ENCODE measurements at places on chromosomes 16 and 17.

DNA sequence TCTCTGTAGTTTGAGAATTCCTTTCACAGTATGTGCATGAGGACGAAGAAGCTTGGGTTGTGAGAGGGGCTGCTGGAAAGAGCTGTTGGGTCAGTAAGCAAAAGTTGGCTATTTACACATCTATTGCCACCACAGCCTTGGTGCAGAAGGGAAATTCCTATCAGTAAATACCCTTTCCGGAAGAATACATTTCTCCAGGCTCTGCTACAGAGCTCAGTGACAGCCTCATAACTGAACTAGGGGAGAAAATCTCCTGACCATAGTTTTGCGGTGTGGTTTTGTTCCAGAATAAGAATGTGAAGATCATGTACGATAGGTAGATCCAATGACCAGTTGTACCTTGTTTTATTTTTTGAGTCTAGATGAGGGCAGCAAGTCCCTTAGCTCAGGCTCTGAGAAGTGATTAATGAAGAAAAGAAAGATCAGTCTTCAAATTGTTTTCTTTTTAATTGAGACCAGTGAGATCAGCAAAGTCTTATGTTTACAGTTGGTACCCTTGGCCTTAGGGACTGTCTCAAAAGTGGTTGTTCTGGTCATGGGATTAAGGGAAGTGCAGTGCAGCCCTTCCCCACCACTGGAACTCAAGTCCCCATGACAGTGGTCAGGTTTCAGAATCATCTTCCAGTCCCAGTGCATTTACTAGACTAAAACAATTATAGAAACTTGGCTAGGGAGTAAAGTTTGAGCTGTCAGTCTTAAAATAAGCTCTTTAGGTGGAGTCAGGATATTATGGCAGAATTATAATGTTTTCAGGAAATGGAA, 123.5 kb downstream of the PHKB start:
- no peak for DNase-seq

DNA sequence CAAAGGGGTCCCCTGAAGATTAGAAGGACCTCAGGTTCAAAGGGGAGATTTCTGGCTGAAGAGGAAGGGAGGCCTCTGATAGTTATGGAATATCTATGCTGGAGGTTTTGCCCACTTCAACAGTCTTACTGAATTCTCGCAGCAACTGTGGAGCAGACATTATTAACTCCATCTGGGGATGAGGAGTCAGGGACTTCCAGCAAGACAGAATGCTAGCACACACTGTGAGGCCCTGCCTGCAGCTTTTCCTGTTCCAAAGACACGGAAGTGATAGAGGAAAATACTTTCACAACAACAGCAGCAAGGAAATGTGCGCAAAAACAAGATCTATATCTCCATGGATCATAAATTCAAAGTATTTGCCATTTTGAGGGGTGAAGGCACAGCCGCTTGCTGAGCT, 72.8 kb downstream of the RPH3AL start:
- no peak for DNase-seq

DNA sequence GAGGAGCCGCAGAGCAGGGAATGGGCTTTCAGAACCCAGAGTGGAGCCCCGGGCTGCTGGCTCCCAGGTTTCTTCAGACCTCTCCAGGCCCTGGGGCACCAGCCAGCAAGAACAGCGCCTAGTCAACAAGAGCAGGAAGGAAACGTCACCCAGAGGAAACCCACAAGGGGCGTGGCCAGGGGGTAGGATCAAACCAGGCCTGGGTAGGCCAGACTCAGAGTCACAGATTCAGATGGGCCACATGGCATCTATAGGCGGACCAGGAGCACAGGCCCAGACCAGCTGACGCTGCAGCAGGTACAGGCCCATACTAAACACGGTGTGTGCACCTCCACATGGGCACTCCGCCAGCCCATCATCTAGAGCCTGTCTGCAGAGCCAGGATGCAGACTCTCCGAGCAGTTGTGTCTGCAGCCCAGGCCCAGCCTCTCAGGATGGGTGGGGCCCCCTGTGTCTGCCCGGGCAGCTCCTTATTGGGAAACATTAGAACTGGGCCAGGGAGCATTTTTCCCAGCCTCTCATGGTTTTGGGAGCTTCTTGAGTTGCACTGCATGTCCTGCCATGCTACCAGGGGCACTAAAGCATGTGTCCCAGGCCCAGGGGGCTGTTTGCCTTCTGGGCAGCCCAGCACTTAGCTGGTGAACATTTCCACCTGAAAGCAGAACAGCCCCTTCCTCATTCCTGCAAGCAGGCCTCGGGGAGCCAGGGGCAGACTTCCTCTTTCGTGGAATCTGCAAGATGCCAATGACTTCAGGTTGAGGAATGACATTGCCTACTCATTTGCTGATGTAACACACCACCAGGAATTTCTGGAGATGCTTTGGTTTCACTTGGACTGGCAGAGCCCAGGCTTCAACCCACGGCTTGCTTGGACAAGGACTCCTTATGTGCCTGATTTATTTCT, at the start of gene NLRP1:
Gene NLRP1 (minus strand): TSS at position 127 of the 904 bp plus-strand sequence. CDS start 552 bp downstream, outside the sequence.
- peak; percentile 89 for DNase-seq

- DNase-seq, result peak; percentile 52
Observed at GRCh38 chr17:7523033-7523432, 25.8 kb upstream of the TNFSF12 start.

DNA sequence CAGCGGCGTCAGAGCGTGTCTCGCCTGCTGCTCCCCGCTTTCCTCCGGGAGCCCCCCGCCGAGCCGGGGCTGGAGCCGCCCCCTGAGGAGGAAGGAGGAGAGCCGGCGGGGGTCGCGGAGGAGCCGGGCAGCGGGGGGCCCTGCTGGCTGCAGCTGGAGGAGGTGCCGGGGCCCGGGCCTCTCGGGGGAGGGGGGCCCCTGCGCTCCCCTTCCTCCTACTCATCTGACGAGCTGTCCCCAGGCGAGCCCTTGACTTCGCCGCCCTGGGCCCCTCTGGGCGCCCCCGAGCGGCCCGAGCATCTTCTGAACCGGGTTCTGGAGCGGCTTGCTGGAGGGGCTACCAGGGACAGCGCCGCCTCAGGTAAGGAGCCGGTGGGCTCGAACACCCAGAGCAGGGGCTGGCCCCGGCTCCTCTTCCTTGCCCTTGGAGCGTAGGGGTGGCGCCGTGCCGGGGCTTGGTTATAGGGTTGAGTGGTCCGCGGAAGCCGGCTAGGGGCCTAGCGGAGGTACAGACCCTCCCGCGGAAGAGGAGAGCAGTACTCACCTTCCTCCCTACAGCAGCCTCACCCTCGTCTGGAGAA, 841 bp downstream of the RAPGEFL1 start:
- no peak for DNase-seq

Measured in CD14-positive monocyte (primary cell).